ENCODE measurements at places on chromosomes 6 and 20.

DNA sequence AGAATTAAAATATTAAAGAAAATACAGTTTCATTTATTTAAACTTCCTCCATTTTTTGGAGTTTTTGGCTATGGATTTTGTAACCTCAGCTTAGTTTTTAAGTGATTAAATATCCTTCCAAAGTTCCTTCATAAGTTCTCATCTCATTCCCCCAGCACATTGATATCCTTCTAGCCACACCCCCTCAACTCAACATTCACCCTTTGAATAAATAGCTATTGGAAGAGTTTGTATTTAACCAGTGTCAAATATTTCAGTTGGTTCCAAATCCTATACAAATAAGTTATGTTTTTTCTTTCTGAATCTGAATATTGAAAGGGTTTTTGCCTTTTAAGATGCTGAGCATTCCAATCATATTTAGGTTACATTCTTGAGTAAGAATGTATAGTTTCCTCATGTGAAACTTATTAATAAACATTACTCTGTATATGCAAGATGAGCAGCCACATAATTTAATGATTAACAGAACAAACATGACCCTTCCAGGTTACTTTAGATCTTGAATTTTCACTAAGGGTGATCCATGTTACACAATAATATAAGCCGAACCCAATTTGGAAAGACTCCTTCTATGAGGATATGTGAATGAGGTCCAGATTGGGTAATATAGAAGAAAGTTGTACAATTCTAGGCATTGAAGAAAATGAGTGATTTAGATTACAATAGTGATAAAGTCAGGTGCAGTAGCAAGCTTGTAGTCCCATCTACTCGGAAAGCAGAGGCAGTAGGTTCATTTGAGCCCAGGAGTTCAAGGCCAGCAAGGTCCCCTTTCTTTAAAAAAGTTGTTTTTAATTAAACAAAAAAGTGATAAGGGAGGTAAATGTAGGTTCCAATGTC lies 13.6 kb downstream of the GLYATL3 start:
- DNase-seq, result no peak

- no peak for DNase-seq
Measured at GRCh38 chr20:5766085-5766764, 16.0 kb downstream of the SHLD1 start.

DNA sequence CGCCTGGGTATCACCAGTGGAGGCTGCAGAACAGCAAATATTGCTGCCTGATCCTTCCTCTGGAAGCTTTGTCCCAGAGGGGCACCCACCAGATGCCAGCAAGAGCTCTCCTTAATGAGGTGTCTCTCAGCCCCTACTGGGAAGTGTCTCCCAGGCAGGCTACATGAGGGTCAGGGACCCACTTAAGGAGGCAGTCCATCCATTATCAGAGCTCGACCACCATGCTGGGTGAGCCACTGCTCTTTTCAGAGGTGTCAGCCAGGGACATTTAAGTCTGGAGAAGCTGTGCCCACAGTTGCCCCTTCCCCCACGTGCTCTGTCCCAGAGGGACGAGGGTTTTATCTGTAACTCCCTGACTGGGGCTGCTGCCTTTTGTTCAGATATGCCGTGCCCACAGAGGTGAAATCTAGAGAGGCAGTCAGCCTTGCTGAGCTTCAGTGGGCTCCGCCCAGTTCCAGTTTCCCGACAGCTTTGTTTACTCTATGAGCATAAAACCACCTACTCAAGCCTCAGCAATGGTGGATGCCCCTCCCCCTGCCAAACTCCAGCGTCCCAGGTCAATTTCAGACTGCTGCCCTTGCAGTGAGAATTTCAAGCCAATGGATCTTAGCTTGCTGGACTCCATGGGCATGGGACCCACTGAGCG lies 25.9 kb upstream of the AIG1 start:
- no peak for DNase-seq

DNA sequence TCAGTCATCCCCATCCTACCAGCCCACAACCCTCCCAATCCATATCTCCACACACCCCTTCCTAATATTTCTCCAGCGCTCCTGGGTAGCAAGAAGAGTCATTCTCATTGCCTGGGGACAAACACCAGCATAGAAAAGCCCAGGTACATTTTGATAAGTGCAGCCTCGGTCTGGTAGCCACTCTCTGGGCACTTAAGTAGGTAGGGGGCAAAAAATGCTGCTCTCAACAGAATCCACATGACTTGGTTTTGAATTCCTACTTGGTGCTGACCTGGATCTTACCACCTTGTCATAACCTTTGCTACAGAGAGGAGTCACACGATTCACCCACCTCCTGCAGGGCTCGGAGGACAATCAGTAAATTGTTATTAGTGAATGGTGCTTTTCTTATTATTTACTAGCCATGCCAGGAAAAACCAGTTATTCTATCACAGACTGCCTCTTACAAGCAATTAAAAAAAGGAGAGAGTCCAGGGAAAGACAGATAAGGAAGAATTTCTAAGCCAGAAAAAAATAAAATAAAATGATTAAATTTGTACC lies 249.1 kb downstream of the LY86 start:
- no peak for DNase-seq

- no peak for DNase-seq
Measured at GRCh38 chr20:18224968-18225568, 63.3 kb upstream of the ZNF133 start.

Data from activated naive CD4-positive, alpha-beta T cell (primary cell).